Body of pancreas (tissue), 4 donors: ENCODE measurements at places on chromosomes 3 and 15. TPM values are rescaled to one million over a fixed set of nuclear protein-coding genes. Genes with fewer than 3 reads are reported as not detected.

DNA sequence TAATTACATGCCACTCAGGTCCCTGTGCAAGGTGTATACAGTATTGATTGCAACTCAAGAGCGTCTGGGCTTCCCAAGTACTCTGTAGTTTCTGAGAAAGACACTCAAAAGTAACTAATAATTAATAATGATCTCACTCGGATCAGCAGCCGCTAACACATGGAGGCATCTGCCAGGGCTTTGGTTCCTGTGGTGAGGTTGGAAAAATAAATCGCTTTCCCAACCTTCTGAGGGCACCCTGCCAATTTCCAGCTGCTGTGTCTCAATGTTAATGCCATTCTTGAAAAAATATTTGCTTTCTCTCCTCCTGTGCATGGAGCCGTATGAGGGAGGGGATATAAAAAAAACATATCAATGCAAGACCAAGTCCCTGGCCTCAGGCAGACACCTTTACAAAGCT lies 116.5 kb upstream of the SLC2A2 start:
- H3K27ac ChIP-seq, result no peak overlapping the region
- H3K36me3 ChIP-seq, result no peaks in the 10 kb centered on the region
- peak; percentile 76 for DNase-seq
- H3K4me1 ChIP-seq, result peaks cover 12% of the 10 kb centered on the region
- H3K4me3 ChIP-seq, result no peak overlapping the region
- H3K27me3 ChIP-seq, result no peaks in the 10 kb centered on the region

- no peak overlapping the region for H3K27ac ChIP-seq
- H3K36me3 ChIP-seq, result no peaks in the 10 kb centered on the region
- no peaks in the 10 kb centered on the region for H3K4me1 ChIP-seq
- H3K27me3 ChIP-seq, result no peaks in the 10 kb centered on the region
These were observed 89.5 kb downstream of the MYH15 start for GRCh38 chr3:108420926-108421325.

GRCh38 chr15:40879609-40880008 lies 5.6 kb upstream of the RHOV start:
- no peaks in the 10 kb centered on the region for H3K27me3 ChIP-seq
- no peaks in the 10 kb centered on the region for H3K36me3 ChIP-seq
- peaks cover 2% of the 10 kb centered on the region for H3K4me1 ChIP-seq
- DNase-seq, result no peak

- no peak overlapping the region for H3K27ac ChIP-seq
- H3K4me1 ChIP-seq, result no peaks in the 10 kb centered on the region
- no peaks in the 10 kb centered on the region for H3K36me3 ChIP-seq
- no peaks in the 10 kb centered on the region for H3K27me3 ChIP-seq
These were observed 71.3 kb downstream of the RAB11A start for GRCh38 chr15:65940618-65940909.

DNA sequence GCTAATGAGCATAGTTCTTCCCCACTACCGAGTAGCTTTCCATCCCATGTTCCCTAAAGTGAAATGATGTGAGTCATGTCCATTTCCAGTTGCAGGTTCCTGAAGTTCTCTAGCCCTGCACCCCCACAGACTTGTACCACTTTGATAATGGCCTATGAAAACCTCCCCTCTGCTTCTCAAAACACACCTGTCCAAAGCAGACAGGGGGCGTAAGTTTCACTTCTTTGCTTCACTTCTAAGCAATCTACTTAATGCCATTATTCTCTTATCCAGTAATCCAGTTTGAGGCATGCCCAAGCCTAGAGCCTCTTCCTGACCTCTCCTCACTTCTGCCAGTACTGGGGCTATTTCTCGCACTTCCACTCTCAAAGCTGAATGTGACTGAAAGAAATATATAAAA lies 305.1 kb downstream of the IGSF11 start:
- H3K4me1 ChIP-seq, result no peaks in the 10 kb centered on the region
- no peak overlapping the region for H3K27ac ChIP-seq
- no peaks in the 10 kb centered on the region for H3K36me3 ChIP-seq

DNA sequence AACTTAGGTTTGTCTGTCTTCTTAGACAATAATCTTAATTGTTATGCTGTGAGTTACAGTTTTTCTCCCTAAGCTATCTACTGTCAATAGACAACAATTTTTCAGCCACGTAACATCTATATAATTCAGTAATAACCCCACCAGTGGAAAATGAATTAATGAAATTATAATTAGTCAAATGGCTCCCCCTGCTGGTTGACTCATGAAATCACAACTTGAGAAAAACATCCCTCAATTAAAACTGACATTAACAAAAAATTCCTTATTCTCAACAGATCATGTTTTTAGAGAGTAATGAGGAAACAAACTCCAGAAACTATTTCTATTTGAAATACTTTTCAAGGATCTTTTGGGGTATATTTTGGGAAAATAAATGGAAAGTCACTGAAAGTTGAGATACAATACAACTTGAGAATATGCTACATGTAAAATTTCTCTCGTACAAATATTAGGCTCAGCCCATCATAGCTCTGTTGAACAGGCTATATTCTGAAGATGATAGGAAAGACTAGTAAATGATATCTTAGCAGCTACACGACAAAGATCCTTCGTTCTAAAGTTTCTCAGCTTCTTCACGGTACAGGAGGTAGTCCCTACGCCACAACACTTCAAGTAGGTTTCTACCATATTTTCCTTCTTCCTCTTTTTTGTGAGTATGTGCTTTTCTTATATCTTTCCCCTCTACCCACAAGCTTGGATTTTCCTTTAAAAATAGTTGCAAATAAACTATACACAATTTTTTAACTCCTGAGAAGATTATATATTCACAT lies 20.7 kb downstream of the PPP1R2 start:
- peaks cover 5% of the 10 kb centered on the region for H3K4me1 ChIP-seq
- H3K27me3 ChIP-seq, result no peaks in the 10 kb centered on the region
- DNase-seq, result no peak
- H3K27ac ChIP-seq, result no peak overlapping the region
- no peak overlapping the region for H3K4me3 ChIP-seq

DNA sequence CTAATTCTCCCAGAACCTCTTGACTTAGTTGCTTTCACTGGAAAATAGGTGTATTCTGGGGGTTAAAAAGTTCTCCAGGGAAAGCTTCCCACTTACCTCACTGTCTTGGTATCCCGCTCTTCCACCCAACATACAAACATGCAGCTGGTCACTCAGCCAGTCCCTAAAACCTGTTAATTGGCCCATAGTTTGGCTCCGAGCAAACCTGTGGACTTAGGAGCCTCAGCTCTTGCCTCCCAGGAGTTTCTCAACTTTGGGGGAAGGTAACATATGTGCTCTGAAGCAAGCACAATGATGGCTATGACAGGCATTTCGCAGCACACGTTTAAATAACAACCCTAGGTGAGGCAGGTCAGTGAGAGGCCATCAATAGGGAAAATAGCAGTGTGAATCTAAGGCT lies 25.8 kb upstream of the LRRFIP2 start:
- H3K4me3 ChIP-seq, result no peak overlapping the region
- H3K27me3 ChIP-seq, result no peaks in the 10 kb centered on the region
- H3K4me1 ChIP-seq, result no peaks in the 10 kb centered on the region
- H3K36me3 ChIP-seq, result no peaks in the 10 kb centered on the region
- no peak for DNase-seq
- H3K27ac ChIP-seq, result no peak overlapping the region

GRCh38 chr3:31219131-31219843 lies 313.4 kb upstream of the STT3B start:
- H3K4me1 ChIP-seq, result no peaks in the 10 kb centered on the region
- H3K4me3 ChIP-seq, result no peak overlapping the region
- DNase-seq, result no peak
- H3K27ac ChIP-seq, result no peak overlapping the region
- H3K36me3 ChIP-seq, result no peaks in the 10 kb centered on the region

- H3K27ac ChIP-seq, result no peak overlapping the region
- no peaks in the 10 kb centered on the region for H3K27me3 ChIP-seq
- H3K36me3 ChIP-seq, result no peaks in the 10 kb centered on the region
- no peak overlapping the region for H3K4me3 ChIP-seq
These were observed 75.0 kb downstream of the MCF2L2 start for GRCh38 chr3:183353421-183353820.

- no peak overlapping the region for H3K27ac ChIP-seq
- DNase-seq, result no peak
These were observed 114.7 kb upstream of the LINGO1 start for GRCh38 chr15:77747175-77748077.

DNA sequence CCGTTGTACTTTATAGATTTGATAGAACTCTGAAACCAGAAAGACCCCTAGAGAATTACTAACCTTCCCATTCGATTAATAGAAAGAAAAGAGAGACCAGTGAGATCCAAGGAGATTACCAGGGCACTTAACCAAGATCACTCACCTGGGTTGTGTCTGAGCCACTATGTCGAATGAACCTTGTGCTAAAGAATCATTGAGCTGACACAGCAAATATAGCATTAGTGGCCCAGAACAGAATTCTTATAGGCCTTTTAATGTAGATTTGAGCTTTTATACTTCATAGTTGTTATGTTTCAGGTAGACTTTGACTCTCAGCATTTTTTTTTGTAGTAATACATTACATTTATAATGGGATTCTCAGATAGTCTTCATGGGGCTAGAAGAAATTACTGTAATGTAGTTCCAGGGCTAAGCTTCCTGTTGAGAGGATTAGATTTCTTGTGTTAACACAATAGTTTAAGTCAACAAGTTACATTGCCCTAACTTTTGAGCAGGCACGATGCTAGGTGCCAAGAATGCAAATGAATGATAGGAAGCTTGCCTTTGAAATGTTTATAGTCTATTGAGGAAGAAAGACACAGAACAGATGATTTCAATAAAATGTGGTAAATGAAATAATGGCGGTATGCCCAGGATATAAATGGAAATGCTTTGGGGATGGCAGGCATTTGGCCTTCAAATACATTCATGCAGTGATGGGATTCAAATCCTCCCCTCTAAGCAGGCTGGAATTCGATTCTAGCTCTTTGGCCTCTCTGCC lies 24.4 kb upstream of the ABHD10 start:
- H3K27ac ChIP-seq, result no peak overlapping the region
- H3K27me3 ChIP-seq, result no peaks in the 10 kb centered on the region
- no peaks in the 10 kb centered on the region for H3K36me3 ChIP-seq
- no peaks in the 10 kb centered on the region for H3K4me1 ChIP-seq
- no peak for DNase-seq

C3orf70 gene
- 1.0 TPM for total RNA-seq

P2RY1 gene
- total RNA-seq, result 6.9 TPM

AP3B2 gene
- total RNA-seq, result 6.6 TPM

XPC gene
- 34.9 TPM for total RNA-seq

STAC gene
- 1.3 TPM for total RNA-seq

GOLGA6L4 gene
- total RNA-seq, result 6.3 TPM

FGF12 gene
- 2.3 TPM for total RNA-seq

LAMB2 gene
- 337 TPM for total RNA-seq

CTDSPL gene
- 23.6 TPM for total RNA-seq

RASL12 gene
- total RNA-seq, result 4.6 TPM

MINDY2 gene
- total RNA-seq, result 11.9 TPM

UQCRC1 gene
- total RNA-seq, result 161 TPM

SLC22A13 gene
- total RNA-seq, result not detected
